SHP77 treated with DMSO at 0.1 percent for 48 hours (cell line): ENCODE measurements at places on chromosomes 13 and 19.

- DNase-seq, result no peak
Observed at GRCh38 chr13:50581586-50582196, 261.8 kb downstream of the DLEU7 start.

DNA sequence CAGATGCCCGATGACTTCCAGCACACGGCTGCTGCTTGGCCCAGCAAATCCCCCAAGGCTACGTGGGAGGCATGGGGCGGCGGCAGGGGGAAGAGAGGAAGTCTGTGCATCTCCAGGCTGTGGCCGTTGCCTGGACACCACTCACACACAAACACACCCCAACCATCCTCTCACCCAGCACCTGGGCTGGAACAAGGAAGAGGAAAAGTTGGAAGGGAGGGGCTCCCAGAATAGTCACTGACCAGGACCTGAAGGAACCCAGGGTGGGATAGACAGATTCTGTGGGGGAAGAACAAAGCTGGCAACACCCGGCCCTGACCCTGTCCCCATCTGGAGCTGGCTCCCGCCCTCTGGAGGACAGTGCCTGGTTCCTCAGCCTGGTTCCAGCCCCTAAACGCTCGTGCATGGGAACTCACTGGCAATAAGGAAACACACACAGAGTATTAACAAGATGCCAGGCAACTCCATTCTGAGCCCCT is 11.2 kb downstream of the PPP6R1 start:
- DNase-seq, result no peak

DNA sequence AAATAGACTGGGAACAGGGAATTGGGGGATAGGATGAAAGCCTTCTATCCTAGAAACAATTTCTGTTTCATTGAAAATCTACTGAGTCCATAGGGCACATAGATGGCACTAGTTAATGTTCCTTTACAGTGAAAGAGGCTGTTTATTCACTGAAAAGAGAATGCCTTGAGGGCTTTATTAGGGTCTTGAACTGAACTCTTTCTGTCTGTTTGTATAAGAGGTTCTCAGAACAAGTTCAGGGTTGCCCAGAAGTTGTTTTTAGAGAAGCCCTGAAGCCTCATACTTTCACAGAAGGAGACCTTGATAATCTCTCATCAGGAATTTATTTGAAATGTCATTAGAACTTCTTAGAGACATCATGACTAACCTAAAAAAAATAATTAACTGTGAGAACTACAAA is 43.9 kb downstream of the ENOX1 start:
- no peak for DNase-seq

GRCh38 chr19:30222428-30222873 is 149.7 kb upstream of the ZNF536 start:
- no peak for DNase-seq

- no peak for DNase-seq
Observed at GRCh38 chr19:33224694-33225457, 774 bp downstream of the SLC7A10 start.

DNA sequence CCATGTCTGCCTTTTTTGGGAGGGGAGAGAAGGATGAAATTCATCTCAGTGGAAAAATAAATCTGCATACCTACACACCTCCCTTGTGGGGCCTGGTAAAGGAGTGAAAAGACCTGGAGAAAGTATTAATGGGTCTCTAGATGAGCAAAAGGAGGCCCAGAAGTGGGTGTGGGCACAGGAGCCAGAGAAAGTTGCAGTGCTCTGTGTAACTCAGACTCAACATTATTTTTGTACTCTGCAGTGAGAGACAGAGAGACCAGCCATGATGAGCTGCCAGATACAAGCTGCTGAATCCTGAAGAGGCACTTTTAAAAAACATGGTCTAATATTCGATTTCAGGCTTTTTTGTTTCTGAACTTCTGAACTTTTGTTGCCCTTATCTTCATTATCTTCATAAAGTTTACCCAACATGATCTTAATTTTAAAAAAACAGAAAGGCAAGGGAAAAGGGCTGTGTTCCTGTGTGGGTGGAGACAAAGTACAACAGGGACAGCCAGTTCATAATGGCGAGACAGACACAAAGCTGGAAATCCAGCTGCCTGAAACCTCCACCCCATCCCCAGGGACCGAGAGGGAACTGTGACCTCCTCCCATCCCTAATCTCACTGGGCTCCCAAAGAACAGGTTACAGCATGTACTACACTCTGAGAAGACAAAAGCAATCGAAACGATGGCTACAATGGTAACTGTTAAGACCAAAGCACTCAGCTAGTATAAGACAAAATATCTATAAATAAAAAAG is 77.2 kb downstream of the KLF12 start:
- no peak for DNase-seq

DNA sequence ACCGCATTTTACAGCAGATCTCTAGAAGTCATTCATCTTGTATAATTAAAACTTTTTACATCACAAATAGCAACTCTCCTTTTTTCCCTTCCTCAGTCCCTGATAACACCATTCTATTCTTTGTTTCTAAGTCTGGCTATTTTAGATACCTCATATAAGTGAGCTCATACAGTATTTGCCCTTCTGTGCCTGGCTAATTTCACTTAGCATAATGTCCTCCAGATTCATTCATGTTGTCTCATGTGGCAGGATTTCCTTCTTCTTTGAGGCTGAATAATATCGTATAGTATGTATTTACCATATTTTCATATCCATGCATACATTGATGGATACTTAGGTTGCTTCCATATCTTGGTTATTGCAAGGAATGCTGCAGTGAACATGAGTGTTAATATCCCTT is 362.0 kb downstream of the RFC3 start:
- no peak for DNase-seq

DNA sequence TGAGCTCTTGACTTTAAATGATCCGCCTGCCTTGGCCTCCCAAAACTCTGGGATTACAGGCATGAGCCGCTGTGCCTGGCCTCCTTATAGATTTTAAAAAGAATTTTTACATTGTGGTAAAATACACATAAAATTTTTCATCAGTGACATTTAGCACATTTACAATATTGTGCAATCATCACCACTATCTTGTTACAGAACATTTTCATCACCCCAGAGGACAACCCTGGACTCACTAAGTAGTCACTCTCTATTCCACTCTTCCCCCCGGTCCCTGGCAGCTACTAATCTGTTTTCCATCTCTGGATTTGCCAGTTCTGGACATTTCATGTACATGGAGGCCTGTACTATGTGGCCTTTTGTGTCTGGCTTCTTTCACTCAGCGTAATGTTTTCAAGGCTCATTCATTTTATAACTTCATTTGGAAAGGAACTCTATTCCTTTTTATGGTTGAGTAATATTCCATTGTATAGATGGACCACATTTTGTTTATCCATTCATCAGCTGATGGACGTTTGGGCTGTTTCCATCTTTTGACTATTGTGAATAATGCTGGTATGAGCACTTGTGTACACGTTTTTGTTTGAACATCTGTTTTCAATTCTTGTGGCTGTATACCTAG is 19.9 kb downstream of the MEGF8 start:
- DNase-seq, result no peak

DNA sequence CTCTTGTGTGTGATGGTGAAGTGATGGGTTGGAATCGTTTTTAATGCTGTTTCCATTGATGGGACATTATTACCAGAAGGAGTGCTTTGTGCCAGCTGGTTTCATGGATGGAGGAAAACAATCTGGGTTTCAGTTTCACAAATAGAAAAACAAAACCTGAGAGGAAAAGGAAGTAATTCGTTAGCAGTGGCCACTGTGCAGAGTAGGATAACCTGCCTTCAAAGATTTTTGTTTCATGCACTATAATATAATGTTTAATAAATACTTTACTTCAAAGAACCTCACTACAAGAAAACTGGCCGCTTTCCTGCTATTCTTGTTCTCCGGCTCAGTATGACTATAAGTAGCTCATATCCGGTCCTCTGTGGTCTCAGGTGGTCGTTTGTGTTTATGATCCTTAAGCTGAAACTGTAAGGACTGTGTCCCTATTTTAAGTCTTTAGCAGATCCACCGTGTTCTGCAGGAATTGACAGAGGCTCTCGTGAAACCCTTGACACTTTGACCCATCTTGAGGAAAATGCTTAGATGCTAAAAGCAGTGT is 104.7 kb downstream of the GGACT start:
- no peak for DNase-seq

- DNase-seq, result no peak
Observed at GRCh38 chr19:35786299-35787160, 11.2 kb downstream of the ARHGAP33 start.

GRCh38 chr13:29993196-29993595 is 142.8 kb upstream of the UBL3 start:
- DNase-seq, result no peak

GRCh38 chr19:40154121-40154680 is 37.0 kb upstream of the MAP3K10 start:
- DNase-seq, result no peak

DNA sequence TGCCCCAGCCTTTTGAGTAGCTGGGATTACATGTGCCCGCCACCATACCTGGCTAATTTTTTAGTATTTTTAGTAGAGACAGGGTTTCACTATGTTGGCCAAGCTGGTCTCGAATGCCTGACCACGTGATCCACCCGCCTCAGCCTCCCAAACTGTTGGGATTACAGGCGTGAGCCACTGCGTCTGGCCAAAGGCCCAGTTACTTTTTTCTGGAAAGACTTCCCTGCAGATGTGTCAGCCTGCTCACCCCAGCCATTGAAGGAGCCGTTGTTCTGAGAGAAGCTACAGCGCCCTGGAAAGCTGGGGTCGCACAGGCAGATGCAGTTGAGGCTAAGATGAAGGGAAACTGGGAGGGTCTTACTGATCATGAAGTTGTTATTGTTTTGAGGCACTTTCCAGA is 7.9 kb upstream of the ZNF626 start:
- no peak for DNase-seq

DNA sequence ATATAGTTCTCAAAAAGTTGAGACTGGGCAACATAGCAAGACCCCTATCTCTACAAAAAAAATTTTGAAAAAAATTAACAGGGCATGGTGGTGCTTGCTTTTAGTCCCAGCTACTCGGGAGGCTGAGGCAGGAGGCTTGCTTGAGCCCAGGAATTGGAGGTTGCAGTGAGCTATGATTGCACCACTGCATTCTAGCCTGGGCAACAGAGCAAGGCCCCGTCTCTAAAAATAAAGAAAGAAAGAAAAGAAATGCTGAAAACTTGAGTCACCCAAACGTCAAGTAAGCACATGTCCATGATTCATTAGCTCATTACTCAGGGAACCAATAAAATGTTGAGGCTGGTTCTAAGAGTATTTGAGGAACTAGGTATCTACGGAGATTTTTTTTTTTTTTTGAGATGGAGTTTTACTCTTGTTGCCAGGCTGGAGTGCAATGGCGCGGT is 33.9 kb upstream of the SEMA6B start:
- no peak for DNase-seq

- DNase-seq, result no peak
Observed at GRCh38 chr19:16698914-16699313, 20.7 kb upstream of the NWD1 start.

- DNase-seq, result no peak
Observed at GRCh38 chr13:19239114-19239860, 57.7 kb upstream of the TUBA3C start.

DNA sequence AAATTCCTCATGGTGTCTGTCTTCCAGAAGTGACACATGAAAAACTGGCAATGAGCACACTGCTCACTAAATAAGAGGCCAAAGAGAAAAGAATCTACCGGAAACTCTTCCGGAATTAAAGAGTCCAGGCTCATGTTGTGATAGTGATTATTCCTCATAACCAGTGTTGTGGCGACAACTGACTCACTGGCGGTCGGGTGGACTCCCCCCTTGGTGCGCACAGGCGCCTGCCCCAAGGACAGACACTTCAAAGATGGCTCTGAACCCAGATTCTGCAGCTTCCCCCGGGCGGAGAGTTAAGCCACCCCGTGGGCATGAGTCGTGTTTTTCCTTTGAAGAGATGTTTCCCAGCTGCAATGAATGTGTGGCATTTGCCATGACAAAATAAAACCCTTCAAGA is 10.3 kb downstream of the IL17D start:
- DNase-seq, result no peak

DNA sequence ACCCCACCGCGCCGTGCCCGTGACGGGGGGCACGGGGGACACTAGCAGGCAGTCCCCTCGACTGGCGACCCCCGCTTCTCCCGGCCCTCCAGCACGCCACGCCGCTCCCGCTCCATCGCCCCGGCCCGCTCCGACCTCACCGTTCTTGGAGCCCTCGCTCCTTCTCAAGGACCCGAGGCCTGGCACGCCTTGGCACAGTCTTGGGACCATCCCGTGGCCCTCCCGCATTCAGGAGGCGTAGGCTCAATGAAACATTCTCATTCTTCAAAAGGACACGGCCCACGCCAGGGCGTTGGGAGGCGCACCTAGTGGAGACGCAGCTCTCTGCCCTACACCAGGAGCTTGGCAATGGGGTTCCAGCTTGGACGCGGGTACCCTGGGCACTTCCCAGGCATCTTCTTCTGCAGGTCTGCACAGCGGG is 473 bp upstream of the CERS1 start:
- no peak for DNase-seq

GRCh38 chr13:90690458-90691080 is 656.9 kb upstream of the MIR17HG start:
- DNase-seq, result no peak

DNA sequence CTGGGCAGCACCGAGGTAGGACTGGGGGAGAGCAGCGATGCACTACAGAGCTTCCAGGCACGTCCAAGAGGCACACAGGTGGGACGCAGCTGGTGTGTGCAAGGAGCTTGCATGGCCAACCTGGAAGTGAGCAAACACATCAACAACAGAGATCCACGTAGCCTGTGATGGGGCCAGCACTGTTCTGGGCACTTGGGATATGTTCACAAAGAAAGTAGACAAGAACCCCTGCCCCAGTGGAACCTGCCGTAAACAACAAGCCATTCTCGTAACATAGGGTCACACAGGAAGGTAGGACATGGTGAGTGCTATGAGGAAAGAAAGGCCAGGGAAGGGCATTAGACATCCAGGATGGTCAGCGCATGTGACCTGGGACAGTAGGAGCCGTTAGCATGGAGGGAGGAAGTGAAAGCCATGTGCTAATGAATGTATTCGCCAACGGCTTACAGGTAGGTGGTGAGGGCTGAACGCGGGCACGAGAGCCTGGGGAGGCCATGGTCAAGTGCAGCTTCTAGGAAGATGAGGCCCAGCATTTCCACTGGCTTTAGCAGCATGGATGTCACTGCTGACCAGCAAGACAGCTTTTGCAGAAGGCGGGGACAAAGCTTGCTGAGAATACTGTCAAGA is 105.5 kb downstream of the TEX26 start:
- DNase-seq, result no peak

- DNase-seq, result no peak
Observed at GRCh38 chr13:68176475-68176874, 946.3 kb upstream of the PCDH9 start.

GRCh38 chr19:39236527-39236926 is 8.3 kb downstream of the IFNL3 start:
- DNase-seq, result no peak

DNA sequence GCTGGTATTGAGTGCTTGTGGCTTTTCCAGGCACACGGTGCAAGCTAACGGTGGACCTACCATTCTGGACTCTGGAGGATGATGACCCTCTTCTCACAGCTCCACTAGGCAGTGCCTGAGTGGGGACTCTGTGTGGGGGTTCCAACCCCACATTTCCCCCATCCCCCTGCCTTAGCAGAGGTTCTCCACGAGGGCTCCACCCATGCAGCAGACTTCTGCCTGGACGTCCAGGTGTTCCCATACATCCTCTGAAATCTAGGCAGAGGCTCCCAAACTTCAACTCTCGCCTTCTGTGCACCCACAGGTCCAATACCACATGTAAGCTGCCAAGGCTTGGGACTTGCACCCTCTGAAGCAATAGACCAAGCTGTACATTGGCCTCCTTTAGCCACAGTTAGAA is 25.3 kb upstream of the ZSCAN18 start:
- no peak for DNase-seq

GRCh38 chr13:110450016-110450900 is 111.3 kb downstream of the RAB20 start:
- no peak for DNase-seq

GRCh38 chr19:54429176-54429495 is 13.9 kb downstream of the TTYH1 start:
- DNase-seq, result no peak
